ENCODE measurements at places on chromosomes 12 and 14. TPM values are rescaled to one million over a fixed set of nuclear protein-coding genes. Genes with fewer than 3 reads are reported as not detected.

Gene LRTM2
- 0.07 TPM for total RNA-seq

Gene CISTR
- total RNA-seq, result not detected

Gene CFAP251
- total RNA-seq, result 0.82 TPM

Gene TAS2R20
- 2.5 TPM for total RNA-seq

Gene TNFAIP2
- 0.64 TPM for total RNA-seq

Gene SLC5A8
- total RNA-seq, result not detected

Gene AP1G2
- total RNA-seq, result 170 TPM

Gene RTL1
- total RNA-seq, result not detected

Gene SDSL
- 0.46 TPM for total RNA-seq

DNA sequence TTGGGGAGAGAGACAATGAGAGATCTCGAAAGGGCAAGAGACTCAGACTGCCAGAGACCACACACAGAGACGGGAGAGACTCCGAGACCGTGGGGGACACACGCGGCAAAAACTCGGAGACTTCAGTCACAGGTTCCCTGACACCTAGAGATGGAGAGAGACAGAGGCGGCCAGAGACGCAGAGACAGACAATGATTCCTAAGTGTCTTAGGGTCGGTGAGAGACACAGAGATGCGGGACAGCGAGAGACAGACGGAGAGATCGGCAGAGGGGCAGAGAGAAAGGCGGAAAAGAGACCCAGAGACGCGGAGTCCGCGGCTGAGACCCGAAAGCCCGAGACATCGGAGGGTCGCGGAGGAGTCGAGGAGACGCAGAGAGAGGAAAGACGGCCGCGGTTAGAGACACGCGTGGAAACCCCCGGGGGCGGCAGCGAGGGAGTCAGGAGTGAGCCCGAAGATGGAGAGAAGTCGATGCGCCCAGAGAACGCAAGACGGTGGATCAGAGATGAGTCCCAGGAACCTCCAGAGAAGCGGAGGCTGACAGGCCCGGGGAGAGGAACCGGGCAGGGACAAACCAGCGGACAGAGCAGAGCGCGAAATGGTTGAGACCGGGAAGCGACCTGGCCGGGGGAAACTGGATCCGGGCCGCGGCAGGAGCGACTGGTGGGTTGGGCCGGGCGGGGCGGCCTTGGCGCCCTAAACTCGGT lies 7.8 kb downstream of the LHX5 start:
- peaks cover 12% of the 10 kb centered on the region for H3K4me1 ChIP-seq
- no peak for DNase-seq
- H3K27ac ChIP-seq, result peak overlapping the region; percentile 50

DNA sequence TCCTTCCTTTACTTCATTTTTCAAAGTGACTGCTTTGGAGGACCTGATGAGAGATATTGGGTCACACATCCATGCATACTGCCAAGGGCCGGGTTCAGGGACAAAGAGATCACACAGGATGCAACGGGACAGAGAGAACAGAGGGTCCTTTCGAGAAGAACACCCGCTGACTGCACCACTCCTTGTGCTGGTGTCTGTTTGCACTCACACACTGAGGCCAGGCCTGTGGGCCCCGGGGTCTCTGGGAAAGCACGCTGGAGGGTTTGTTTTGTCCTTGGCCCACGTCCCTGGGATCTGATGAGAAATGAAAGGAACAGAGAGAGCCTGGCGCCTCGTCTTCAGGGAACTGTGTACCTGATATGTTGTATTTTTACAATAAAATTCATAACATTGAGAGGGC lies 42.2 kb downstream of the PAH start:
- no peak overlapping the region for H3K4me3 ChIP-seq
- peaks cover 5% of the 10 kb centered on the region for H3K4me1 ChIP-seq
- no peaks in the 10 kb centered on the region for H3K36me3 ChIP-seq
- no peak for DNase-seq
- H3K27ac ChIP-seq, result no peak overlapping the region
- peaks cover 4% of the 10 kb centered on the region for H3K27me3 ChIP-seq

DNA sequence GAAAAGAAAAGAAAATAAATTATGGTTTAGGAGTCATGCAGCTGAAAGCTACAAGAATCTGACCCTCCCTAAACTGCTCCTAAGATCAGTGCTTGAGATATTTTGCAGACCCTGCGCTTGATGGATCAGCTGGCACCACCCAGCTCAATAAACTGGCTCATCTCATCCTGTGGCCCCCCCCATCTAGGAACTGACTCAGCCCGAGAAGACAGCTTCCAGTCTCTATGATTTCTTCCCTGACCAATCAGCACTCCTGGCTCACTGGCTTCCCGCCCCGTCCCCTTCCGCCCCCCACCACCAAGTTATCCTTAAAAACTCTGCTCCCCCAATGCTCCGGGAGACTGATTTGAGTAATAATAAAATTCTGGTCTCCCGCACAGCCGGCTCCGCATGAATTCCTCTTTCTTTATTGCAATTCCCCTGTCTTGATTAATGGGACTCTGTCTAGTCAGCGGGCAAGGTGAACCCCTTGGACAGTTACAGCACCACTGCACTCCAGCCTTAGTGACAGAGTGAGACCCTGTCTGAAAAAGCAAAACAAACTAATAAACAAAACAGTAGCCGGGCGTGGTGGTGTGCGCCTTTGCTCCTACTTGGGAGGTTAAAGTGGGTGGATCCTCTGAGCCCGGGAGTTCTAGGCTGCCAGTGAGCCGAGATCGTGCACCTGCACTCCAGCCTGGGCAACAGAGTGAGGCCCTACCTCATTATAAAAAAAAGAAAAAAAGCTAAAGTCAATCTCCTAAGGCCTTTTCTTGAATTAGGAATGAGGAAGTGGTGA lies 24.5 kb upstream of the SPTLC2 start:
- H3K27me3 ChIP-seq, result peaks cover 2% of the 10 kb centered on the region
- H3K4me1 ChIP-seq, result peaks cover 13% of the 10 kb centered on the region
- peak overlapping the region; percentile 77 for H3K4me3 ChIP-seq
- H3K27ac ChIP-seq, result peak overlapping the region; percentile 86
- peaks cover 2% of the 10 kb centered on the region for H3K36me3 ChIP-seq

- no peaks in the 10 kb centered on the region for H3K36me3 ChIP-seq
- no peak for DNase-seq
- peaks cover 5% of the 10 kb centered on the region for H3K4me1 ChIP-seq
- H3K27ac ChIP-seq, result no peak overlapping the region
- no peak overlapping the region for H3K4me3 ChIP-seq
- H3K27me3 ChIP-seq, result peaks cover 5% of the 10 kb centered on the region
Measured at GRCh38 chr12:66739940-66740651, 61.2 kb upstream of the GRIP1 start.

GRCh38 chr14:92945959-92946846 lies 23.3 kb downstream of the CHGA start:
- H3K4me1 ChIP-seq, result no peaks in the 10 kb centered on the region
- H3K27ac ChIP-seq, result no peak overlapping the region
- H3K27me3 ChIP-seq, result no peaks in the 10 kb centered on the region
- peaks cover 6% of the 10 kb centered on the region for H3K36me3 ChIP-seq
- DNase-seq, result no peak

GRCh38 chr12:52327830-52328500 lies 6.8 kb upstream of the KRT83 start:
- H3K36me3 ChIP-seq, result no peaks in the 10 kb centered on the region
- H3K4me1 ChIP-seq, result peaks cover 11% of the 10 kb centered on the region
- no peak overlapping the region for H3K4me3 ChIP-seq
- DNase-seq, result no peak

DNA sequence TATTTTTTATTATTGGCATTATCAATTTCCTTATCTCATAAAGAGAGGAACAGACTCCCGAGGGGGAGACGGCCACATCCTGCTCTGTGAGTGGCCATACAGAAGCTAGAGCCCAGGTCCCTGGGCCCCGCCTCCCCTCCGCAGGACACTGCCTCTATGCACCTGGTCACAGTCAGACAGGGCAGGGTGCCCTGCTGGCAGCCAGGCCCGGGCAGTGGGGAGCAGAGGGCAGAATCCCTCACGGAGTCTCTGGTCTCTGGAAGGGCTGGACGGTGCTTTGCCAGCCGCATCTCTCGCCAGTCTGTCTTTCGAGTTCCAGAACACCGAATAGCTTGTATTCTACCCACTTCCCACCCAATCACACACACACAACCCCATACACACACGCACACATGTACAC lies 16.4 kb upstream of the CACNA2D4 start:
- H3K36me3 ChIP-seq, result no peaks in the 10 kb centered on the region
- H3K27ac ChIP-seq, result no peak overlapping the region
- H3K4me3 ChIP-seq, result no peak overlapping the region
- H3K27me3 ChIP-seq, result no peaks in the 10 kb centered on the region

GRCh38 chr12:51897181-51897580 lies 9.3 kb downstream of the ANKRD33 start:
- no peaks in the 10 kb centered on the region for H3K4me1 ChIP-seq
- DNase-seq, result no peak
- no peaks in the 10 kb centered on the region for H3K36me3 ChIP-seq
- H3K27me3 ChIP-seq, result peaks cover 6% of the 10 kb centered on the region

DNA sequence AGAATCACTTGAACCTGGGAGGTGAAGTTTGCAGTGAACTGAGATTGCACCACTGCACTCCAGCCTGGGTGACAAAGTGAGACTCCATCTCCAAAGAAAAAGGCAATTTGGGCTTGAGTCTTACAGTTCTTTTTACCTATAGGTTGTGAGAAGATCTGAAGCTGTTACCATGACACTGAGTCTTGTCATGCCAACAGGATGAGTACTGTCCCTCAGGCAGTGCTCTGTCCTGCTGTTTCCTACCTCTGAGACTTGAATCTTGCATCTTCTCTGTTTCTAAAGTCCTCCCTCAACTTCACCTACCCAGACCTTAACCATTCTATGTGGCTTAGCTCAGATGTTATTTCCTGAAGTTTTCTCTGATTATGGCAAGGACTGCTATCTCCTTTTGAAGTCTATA lies 400.8 kb upstream of the PRICKLE1 start:
- H3K36me3 ChIP-seq, result no peaks in the 10 kb centered on the region
- DNase-seq, result no peak
- H3K27ac ChIP-seq, result no peak overlapping the region
- no peak overlapping the region for H3K4me3 ChIP-seq
- no peaks in the 10 kb centered on the region for H3K4me1 ChIP-seq
- no peaks in the 10 kb centered on the region for H3K27me3 ChIP-seq

DNA sequence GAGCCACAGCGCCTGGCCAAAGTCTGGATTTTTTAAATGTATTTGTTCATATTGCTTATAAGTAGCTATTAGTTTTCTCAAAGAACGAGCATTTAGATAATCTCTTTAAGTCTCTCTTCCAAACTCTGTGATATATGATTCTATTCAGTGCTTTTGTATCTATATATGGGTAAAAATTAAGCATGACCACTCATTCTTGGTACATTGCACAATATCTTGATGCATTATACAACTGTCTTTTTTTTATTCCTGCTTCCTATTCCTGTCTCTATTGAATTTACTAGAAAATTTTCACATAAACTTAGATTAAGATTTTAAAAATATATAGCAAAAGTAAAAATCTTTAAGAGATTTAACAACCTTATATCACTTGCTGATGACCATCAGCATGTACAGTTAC lies 29.1 kb downstream of the SOCS2 start:
- no peak overlapping the region for H3K27ac ChIP-seq
- H3K36me3 ChIP-seq, result no peaks in the 10 kb centered on the region
- H3K4me3 ChIP-seq, result no peak overlapping the region
- no peak for DNase-seq
- H3K4me1 ChIP-seq, result no peaks in the 10 kb centered on the region
- H3K27me3 ChIP-seq, result peaks cover 31% of the 10 kb centered on the region

- H3K27ac ChIP-seq, result no peak overlapping the region
- no peak overlapping the region for H3K4me3 ChIP-seq
- H3K4me1 ChIP-seq, result no peaks in the 10 kb centered on the region
- no peaks in the 10 kb centered on the region for H3K36me3 ChIP-seq
- H3K27me3 ChIP-seq, result no peaks in the 10 kb centered on the region
Measured at GRCh38 chr12:18432206-18432605, 170.9 kb downstream of the PIK3C2G start.

- DNase-seq, result no peak
- H3K4me1 ChIP-seq, result no peaks in the 10 kb centered on the region
- no peak overlapping the region for H3K27ac ChIP-seq
Measured at GRCh38 chr12:88444481-88444880, 135.8 kb downstream of the KITLG start.

- peaks cover 35% of the 10 kb centered on the region for H3K27me3 ChIP-seq
- H3K27ac ChIP-seq, result no peak overlapping the region
Measured at GRCh38 chr12:3122841-3123678, 45.9 kb downstream of the TSPAN9 start.

- DNase-seq, result no peak
- H3K27me3 ChIP-seq, result peaks cover 17% of the 10 kb centered on the region
- no peaks in the 10 kb centered on the region for H3K36me3 ChIP-seq
- H3K4me3 ChIP-seq, result no peak overlapping the region
Measured at GRCh38 chr14:89013698-89014568, 189.5 kb downstream of the TTC8 start.

DNA sequence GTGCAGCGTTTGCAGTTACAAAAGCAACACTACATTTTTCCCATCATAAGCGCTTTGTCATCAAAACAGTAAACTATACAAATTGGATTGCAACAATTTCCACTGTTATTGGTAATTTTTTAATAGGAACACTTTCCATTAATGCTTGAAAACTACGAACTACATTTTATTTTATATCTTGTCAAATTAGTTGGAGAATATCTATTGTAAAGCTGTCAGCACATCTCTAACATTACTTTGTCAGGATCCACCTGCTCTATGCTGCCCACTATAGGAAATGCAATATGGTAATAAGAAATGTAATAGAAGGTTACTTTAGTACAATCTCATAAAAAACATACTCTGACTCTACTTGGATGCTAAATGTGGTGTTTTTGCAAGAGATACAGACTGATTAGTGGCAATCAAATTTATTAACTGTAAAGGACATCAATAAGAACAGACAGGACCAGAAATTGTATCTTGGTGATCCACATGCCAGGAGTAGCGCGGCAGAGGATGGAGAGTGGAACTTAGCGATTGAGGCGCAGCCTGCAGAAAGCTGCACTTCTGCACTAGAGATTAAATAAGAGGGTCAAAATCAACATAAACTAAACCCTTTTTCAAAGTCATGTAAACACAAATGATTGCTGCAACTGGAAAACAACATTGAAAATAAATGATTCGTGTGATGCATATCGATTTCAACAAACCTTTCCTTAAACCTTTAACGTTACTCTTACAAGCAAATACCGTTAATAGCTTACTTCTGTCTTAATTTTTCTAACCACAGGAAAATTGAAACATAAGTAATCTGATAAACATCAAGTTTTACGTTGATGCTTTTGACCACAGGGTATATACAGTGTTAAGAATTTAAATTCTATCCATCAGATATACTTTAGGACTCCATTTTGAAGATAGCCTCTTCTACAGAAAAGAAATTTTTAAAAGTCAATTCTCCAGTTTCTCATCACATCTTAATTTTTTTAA lies 3.6 kb upstream of the ARID2 start:
- peak overlapping the region; percentile 100 for H3K4me3 ChIP-seq
- H3K4me1 ChIP-seq, result peaks cover 34% of the 10 kb centered on the region

- DNase-seq, result no peak
- peaks cover 44% of the 10 kb centered on the region for H3K36me3 ChIP-seq
- H3K4me1 ChIP-seq, result peaks cover 30% of the 10 kb centered on the region
- H3K4me3 ChIP-seq, result no peak overlapping the region
- H3K27ac ChIP-seq, result no peak overlapping the region
Measured at GRCh38 chr12:1993871-1994371, 10.3 kb downstream of the DCP1B start.

- no peak for DNase-seq
- no peaks in the 10 kb centered on the region for H3K4me1 ChIP-seq
- no peak overlapping the region for H3K4me3 ChIP-seq
- no peak overlapping the region for H3K27ac ChIP-seq
- H3K36me3 ChIP-seq, result no peaks in the 10 kb centered on the region
Measured at GRCh38 chr12:42611571-42612230, 22.2 kb upstream of the PRICKLE1 start.

- no peak for DNase-seq
- no peak overlapping the region for H3K27ac ChIP-seq
- H3K36me3 ChIP-seq, result no peaks in the 10 kb centered on the region
- no peak overlapping the region for H3K4me3 ChIP-seq
- peaks cover 21% of the 10 kb centered on the region for H3K4me1 ChIP-seq
Measured at GRCh38 chr12:6268484-6269157, 41.9 kb upstream of the PLEKHG6 start.

All from activated T-helper 2 cell treated with anti-CD3 and anti-CD28 coated beads, Interferon-gamma antibody, Interleukin-2, Interleukin-4, amounts not matched to agents 10 μg/mL and 5 μg/mL and 100 μg/mL, durations not matched to agents 14 hours and 24 hours and 36 hours (primary cell).